GM04504 (cell line): ENCODE measurements at places on chromosomes 6 and 20.

GRCh38 chr6:170269151-170269845 lies 21.6 kb downstream of the DLL1 start:
- DNase-seq, result no peak

- no peak for DNase-seq
Measured at GRCh38 chr20:11921321-11921720, 3.6 kb downstream of the BTBD3 start.

DNA sequence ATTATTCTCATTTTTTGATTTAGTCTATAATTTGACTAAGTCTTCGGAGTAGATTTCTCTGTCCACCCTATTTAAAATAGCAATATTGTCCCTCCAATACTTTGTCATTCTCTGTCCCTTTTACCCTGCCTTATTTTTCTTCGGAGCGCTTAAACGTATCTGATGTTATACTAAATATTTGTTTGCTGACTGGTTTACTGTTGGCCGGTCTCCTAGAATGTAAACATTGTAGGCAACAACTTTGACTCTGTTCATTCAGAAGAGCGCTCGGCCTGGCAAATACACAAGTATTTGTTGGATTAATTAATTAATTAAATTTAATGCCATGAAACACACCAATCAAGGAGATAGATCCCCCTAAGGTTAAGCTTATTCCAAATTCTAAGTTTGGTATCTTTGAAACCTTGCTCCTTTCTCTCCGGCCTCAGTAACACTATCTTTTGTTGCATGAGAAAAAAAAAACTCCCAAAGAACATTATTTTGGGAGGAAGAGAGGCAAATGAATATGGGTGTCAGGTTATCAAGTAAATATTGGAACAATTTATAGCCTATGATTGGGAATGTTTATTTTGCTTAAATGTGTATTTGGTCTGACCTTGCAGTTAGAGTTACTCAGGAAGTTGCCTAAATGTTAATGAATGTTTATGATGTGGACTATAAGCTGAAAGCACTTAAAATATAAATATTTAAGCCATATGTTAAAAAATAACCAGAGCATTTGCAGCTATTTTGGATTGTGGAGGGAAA lies 231.1 kb downstream of the SOX4 start:
- no peak for DNase-seq

DNA sequence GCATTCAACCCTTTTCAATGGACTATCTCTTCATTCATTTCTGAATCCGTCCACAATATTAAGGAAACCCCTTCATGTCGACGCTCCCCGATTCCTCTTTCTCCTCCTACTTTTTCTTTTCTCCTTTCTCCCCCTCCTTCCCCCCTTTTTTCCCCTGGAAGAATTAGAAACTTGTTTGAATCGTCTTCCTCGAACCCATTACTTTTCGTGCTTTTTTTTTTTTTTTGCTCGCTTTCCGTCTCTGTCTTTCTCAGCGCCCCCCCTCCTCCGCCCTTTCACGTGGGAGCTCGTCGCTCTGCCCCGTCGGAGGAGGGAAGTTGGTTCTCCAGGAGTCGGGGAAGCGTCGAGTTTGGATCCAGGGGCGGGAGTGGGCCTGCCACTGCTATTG lies 2.3 kb upstream of the NKX2-2 start:
- DNase-seq, result no peak

DNA sequence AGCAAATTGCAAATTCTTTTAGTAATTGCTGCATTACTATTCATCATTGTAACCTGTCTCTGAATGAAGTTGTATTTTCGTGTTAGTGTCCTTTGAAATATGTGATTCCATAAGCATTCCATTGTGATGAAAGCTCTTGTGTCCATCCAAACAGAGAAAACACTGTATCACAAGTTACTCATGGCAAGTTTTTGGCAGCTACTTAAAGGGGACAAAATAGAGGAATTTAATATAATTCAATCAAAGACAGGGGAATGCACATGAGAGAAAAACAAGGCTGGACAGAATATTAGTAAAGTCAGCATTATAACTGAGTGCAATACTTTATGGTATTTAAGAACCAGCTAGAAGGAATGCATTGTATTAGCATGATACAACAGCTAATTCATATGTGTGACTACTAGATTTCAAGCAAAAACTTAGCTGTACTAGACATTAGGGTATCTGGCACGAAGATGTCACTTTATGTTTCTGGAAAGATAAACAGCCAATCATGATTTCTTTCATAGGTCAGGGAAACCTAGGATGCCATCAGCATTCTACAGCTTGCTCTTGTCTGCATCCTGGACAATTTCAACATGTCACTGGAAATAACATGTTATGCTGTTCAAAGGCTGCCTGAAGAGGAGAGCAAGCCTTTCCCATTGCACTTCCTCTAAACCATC lies 270.6 kb upstream of the MARCKS start:
- DNase-seq, result peak; percentile 40

DNA sequence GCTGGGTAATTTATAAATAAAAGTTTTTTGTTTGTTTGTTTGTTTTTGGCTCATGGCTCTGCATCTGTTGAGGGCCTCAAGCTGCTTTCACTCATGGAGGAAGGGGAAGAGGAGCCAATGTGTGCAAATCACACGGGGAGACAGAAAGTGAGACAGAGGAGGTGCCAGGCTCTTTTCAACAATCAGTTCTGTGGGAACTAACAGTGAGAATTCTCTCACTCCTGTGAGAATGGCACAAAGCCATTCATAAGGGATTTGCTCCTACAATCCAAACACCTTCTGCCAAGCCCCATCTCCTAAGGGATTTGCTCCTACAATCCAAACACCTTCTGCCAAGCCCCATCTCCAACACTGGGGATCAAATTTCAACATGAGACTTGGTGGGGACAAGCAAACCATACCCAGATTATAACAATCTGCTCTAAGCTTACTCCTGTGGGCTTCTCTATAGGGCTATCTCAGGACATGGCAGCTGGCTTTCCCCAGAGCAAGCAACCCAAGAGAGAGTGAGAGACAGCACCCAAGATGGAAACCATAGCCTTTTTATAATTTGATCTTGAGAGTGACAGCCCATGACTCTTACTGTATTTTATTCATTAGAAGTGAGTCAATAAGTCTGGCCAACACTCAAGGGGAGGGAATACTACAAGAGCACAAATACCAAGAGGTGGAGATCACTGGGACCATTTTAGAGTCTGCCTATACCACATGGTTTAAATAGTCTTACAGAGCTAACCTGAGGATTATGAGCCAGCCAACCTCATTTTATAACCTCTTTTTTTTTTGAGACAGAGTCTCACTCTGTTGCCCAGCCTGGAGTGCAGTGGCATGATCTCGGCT lies 22.8 kb upstream of the LRRC1 start:
- peak; percentile 38 for DNase-seq

DNA sequence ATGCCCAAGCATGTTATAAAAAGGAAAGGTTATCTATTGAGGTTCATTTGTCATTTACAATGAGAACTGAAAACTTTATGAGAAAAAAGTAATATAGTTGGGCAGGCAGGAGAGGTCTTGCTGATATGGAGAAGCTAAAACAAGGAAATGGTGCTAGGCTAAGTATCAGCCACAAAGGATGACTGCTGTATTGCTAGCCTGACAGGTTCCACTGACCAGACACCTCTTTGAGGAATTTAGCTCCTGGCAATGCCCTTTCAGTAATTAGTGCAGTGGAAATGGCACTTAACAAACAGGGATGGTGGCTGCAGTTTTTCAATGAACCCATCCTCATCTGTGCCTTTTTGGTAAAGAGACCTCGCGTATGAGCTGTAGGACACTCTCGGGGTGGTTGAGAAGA lies 284.4 kb downstream of the ZFAND3 start:
- no peak for DNase-seq

DNA sequence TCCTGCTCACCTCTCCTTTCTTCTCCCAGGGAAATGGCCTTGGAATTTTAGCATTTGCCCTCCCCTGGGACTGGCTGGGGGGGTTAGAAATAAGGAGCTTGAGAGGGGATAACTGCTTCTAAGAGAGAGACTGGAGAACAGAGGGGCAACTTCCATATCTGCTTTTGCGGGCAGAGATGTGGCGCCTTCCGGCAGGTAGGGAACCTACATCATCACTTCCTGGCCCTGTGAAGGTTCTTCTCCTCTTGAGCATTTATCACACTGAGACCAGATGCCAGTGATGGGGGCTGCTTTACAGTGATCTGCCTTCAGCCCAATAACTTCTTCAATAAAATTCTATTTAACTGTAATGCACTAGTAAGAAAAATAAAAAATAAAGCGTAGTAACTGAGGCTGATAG lies 48.1 kb downstream of the TBC1D7 start:
- DNase-seq, result no peak

- DNase-seq, result peak; percentile 67
Measured at GRCh38 chr6:116511424-116512110, at the start of gene CALHM5. TSS of gene CALHM5 (plus strand) at chr6:116511639. CDS start at chr6:116511697, 58 bp downstream.

DNA sequence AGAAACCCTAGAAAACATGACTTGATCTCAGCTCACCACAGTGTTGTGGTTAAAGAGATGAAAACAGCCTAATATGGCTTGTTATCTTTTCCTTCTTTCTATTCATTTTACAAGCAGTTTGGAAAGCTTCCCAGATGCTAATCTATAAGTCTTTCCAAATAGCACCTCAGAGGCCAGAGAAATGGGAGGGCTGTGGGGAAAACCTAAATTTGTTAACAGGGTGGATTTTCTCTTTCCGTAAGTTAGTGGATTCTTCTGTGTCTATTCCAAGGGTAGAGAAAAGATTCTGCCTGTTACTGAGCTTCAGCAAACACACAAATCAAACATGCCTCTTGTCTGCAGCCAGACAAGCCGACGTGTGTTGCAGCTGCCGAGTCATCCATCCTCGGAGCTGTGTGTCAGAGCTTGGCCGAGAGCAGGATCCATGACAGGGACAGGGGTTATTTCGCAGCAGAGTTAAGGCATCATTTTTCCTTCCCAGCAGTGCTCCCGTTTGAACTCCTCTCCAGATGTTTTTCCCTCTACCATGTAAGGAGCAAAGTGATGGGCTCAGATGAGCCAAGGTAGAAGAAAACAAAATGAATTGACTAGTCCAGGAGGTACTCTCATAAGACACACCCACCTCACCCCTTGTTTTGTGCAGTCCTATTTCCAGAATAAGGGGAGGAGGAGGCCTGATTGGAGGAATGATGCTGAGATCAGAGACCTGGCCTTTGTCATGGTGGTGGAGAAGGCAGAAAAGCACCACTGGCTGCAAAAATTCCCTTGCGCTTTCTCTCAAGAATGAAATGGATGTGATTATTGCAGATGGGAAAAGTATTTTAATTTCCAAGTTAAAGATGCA lies 560.0 kb downstream of the C6orf118 start:
- peak; percentile 16 for DNase-seq
